ENCODE measurements at places on chromosomes 4 and X.

DNA sequence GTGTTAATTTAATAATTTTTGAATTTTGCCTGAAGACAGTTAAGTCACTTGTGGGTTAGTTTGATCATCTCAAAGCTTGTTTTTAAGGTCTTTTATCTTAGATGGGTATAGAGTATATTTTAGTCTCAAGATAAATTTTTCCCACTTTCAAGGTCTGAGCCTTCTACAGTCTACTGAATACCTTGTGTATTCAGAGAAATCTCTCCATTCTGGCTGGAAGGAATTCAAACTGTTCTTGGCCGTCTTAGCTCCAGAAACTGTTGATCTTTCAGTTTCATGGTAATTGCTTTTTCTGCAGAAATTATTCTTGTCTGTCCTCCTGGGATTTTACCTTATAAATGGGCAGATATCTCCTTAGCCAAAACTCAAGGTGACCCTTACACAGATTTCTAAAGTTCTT lies 97.9 kb downstream of the GC start:
- DNase-seq: no peak

GRCh38 chrX:75522565-75523431 lies at the start of gene ZDHHC15:
ZDHHC15 (minus strand) TSS chrX:75523037; CDS start chrX:75523024, 13 bp downstream.
- peak; percentile 65 for DNase-seq

DNA sequence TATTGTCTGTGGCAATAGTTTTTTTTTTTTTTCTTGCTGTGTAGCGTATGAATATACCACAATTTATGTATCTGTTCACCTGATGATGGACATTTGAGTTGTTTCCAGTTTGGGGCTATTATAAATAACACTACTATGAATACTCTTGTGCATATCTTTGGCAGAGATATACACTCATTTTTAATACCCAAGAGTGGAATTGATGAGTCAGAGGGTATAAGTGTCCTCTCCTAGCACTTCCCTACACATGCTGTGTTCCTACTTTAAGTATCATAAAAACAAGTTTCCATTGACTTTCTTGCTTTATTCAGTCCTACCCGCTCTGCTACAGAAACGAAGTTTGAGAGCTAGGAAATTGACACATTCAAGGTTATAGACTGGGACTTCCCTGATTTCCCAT lies 39.8 kb downstream of the XIAP start:
- DNase-seq: no peak

DNA sequence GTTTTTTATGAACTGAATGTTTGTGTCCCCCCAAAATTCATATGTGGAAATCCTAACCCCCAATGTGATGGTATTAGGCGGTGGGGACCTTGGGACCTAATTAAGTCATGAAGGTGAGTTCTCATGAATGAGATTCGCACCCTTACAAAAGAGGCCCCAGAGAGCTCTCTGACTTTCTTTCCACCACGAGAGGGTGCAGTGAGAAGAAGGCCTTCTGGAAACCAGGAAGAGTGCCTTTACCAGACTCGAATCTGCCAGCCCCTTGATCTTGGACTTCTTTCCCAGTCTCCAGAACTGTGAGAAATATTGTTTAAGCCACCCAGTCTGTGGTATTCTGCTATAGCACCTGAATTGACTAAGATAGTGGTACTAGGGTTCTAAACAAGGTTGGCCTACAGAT lies 40.8 kb downstream of the STK26 start:
- DNase-seq: no peak

DNA sequence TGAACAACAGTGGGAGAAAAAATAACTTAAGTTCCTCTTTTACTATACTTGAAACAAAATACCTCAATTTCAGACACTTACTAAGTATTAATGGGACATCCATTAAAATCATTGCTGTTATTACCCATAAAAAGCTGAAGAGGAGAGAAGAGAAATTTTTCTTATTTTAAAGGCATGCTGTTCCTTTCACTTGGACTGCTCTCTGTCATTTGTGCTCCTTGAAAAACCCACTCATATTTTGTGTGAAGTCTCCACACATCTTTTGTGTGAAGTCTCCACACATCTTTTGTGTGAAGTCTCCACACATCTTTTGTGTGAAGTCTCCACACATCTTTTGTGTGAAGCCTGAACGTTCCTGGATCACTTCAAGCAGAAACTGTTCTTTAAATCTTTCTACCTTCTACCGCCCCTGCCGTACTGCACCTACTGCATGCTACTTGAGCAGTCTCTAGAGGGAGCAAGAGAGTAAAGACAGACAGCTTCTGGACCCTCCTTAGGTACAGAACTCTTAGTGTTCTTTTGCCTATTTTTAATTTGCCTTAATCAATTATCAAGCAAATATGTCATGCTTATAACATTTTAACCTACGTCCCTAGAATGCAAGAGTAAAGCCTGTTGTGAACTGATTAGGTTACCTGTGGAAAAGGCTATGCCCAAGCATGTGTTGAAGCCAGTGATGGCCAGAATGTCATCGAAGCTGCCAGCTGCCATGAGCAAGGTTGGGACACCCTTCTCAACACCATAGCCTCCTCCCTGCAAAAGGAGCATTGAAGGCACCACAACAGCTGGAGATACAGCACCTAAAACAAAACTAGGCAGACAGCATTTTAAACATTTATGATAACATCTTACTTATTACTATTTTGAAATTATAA lies 27.1 kb upstream of the SLC9B1 start:
- DNase-seq: peak; percentile 18

DNA sequence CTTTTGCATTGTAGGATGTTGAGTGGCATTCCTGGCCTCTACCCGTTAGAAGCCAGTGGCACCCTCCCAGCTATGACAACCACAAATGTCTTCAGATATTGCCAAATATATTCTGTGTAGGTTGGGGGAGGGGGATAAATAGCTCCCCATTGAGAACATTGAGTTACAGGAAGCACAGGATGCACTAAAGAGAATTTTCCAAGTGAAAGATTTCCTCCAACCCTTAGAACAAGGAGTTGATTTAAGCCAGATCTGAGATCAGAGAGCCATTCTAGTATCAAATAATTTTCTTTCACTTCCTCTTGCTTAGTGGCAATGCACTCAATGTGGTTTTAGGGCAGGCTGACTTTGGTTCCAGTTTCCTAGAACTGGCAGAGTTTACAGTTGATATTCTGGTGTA lies 436.6 kb downstream of the C4orf33 start:
- DNase-seq: no peak

DNA sequence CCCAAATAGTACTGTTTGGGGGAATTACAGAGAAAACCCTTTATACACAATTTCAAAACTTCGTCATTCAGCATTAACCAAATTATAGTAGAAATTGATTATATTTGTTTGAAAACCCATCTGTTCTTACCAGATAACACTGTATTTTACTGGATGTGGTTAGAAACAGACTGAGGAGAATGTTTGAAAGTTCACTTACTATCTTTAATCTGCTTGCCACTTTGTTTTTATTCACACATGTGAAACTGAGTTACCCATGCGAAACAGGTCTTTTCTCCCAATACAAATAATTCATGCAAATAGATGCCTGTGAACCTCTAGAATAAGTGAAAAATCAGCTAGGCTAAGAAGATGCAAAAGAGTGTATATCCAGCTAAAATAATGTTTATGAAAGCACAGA lies 177.5 kb downstream of the NAA11 start:
- no peak for DNase-seq
